ENCODE measurements at places on chromosomes 12 and 14.

DNA sequence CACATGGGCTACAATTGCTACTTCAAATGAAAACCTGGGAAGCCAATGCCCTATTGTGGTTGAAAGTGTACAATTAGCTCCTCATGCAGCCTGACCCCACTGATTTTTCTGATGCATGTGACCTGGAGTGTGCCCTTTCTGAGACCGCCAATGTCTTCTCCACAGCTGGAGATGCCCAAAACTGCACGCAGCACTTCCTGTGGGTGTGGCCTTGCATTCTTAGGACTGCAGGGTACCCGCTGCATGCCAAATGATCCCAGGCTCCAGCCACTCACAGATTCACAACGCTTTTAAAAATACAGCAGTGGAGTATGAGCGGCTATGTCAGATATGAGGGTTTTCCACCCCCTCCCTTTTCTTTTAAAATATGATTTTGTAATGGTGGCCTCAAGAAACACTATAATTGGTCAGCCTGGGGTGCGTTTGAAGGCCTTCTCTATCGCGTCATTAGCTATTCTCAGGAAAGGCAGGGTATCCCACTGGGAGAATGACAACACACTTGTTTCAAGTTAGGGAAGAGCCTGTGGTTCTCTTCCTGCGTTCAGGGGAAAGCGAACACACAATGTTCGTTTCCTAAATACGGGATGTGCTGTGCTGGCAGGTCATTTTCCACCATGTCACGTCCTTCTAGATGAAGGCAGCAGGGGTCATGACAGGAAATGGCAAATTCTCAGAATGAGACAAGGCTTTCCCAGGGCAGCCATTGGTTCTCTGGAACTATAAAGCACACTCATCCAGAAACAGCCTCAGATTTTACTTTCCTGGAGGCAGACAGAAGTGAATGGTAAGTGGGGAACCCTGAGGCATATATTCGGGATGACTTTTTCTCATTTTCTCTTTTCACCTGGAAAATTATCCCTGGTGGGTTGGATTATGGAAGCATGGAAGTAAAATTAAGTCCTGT, at the start of gene APOLD1:
Gene APOLD1, plus strand, starts transcription at position 749 of the 904 bp plus-strand sequence. Its CDS starts 33 bp downstream, at position 782.
- DNase-seq: no peak

DNA sequence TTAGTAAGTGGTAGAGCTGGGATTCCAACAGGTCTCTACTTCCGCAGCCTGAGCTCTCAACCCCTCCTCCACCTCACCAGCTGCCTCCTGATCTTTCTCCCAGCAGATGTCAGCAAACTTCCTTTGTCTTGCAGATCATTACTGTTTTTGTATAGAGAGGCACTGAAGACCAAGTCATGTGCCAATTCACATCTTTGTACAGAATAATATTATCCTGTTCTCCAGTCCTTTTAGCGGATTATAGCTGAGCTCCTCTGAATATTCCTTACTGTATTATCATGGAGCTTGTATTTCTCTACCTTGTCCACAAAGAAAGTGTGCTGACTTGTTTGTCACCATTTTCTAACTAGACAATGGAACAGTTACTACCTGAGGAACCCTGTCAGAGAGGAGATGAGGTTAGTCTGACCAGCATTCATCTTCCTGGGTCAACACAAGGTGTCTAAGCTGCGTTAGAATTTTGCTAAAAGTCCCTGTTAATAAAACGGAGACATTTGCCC, 142.3 kb upstream of the ARHGAP5 start:
- DNase-seq: no peak

GRCh38 chr12:1369938-1370500, 224.4 kb downstream of the FBXL14 start:
- DNase-seq: no peak

DNA sequence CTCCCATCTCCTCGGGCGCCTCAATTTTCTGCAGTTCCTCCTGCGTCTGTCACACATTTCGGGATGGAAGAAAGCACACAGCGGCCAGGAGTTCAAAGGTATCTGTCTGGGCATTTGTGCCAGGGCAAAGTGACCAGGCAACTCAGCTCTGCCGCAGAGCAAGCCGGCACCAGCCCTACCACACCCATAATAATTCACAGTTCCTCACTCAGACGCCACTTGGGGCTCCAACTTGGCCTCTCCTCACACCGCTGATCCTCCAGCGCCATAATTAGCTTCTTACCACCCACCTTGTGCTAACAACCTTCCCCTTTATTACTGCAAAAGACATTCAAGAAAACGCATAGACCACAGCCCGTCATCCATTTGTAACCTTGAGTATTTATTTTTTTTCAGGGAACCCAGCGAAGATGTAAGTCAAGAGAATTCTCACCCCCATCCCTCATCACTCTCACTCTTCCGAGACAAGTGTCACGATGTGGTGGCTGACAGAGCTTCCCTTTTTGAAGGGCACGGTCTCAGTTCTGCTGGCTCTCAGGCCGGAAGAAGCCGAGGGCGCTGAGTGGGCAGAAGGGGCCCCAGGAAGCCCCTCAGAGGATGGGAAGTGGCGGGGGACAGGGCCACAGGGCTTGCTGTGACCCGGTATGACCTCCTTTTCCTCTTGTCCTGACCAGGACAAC, 25.2 kb upstream of the NCOR2 start:
- no peak for DNase-seq

DNA sequence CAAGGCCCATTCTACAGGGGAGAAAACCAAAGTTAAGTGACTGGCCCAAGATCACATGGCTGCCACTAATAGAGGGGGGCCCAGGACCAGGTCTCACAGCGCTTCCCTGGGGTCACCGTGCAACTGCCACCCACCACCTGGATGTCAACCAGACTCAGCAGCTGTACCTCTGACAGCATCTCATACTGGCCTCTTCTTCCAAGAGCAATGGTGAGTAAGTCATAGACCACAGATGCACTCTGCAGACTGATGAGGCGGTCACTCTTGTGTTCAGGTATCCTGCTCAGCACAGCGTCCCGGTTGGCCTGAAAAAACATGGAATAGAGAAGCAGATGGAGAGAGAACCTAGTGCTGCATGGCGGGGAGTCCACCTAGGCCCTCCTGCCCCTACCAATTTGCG, 139.9 kb downstream of the TTC7B start:
- no peak for DNase-seq

Measured in stimulated activated naive CD8-positive, alpha-beta T cell treated with anti-CD3 and anti-CD28 coated beads, Interleukin-15, Interleukin-2, amounts not matched to agents 100 U/mL and 50 U/mL, for 24 hours (primary cell).